ENCODE measurements at places on chromosomes 2 and 18.

DNA sequence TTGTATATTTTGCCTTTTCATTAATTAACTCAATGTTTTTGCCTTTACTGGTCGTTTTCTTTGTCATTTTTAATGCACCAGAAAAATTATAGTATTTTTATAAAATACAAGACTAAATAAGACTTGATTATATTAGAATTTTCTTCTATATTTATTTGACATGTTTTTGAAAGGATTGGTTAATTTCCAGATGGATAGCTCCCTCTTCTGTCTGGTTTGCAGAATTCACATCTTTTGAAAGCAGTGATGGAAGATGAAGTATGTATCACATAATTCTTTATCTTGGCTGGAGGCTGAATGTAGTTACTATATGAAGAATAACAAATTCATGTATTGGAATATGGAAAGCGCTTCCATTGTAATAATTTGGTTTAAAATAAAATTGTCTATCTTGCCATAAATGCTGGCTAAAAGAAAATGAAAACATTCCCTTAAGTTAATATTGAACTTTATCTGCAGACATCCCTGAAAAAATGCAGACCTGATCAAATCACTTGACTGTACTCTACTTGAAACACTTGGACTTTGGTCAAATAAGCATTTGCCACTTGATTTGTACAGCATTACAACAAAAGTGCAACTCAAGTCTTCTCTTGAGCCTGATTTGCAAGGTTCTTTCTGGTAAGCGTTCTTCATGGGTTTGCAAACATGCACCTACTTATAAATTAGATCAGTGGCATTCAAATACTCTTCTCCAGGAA, 86.3 kb upstream of the EFEMP1 start:
- peak; percentile 81 for DNase-seq

- DNase-seq: no peak
Observed at GRCh38 chr2:200165687-200166086, 140.8 kb upstream of the SPATS2L start.

- DNase-seq: no peak
Observed at GRCh38 chr2:101881131-101881530, 110.6 kb upstream of the IL1R2 start.

- no peak for DNase-seq
Observed at GRCh38 chr2:68475110-68475509, 7.7 kb downstream of the APLF start.

DNA sequence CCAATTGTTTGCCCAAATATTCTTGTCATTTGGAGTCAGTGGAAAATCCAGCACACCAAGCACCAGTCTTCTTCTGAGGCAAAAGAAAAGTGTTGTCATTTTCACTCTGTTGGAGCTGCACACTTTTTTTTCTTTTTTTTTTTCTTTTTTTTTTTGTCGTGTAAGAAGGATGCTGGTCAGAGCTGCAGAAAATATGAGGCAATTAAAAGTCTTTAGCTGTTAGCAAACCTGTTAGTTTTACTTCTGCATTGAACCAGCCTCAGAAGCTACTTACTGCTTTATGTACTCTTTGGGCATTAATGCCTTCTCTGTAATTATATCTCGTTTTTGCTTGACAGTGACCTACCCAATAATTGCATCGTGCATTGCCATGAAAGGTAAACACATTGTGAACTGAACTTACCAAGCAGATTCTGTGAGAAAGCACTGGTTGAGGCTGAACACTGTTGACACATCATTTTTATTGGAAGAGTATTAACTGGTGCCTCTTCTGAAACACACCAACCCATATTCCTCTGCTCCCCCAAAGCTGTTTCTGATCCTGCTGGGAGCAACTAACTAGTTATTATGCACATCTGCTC, 165.4 kb downstream of the CAPN13 start:
- DNase-seq: no peak

DNA sequence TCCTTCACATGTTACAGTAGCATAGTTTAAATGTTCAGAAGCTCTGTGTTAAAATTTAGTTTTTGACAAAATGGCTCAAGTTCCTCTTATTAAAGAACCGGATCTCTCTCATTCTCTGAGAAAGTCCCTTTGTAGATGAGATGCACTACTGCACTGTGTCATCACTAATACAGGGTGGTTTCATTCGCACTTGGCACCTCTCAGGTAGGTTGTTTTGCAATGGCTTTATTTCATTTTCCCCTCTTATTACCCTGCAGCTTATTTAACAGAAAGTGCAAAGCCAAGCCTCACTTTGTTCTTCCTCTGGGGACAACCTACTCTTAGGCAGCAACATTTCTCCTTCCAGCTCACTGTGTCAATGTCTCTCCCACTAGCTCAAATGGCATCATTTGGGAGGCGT, 185.1 kb downstream of the DLGAP1 start:
- no peak for DNase-seq

GRCh38 chr2:38494394-38494793, 108.3 kb downstream of the HNRNPLL start:
- no peak for DNase-seq

DNA sequence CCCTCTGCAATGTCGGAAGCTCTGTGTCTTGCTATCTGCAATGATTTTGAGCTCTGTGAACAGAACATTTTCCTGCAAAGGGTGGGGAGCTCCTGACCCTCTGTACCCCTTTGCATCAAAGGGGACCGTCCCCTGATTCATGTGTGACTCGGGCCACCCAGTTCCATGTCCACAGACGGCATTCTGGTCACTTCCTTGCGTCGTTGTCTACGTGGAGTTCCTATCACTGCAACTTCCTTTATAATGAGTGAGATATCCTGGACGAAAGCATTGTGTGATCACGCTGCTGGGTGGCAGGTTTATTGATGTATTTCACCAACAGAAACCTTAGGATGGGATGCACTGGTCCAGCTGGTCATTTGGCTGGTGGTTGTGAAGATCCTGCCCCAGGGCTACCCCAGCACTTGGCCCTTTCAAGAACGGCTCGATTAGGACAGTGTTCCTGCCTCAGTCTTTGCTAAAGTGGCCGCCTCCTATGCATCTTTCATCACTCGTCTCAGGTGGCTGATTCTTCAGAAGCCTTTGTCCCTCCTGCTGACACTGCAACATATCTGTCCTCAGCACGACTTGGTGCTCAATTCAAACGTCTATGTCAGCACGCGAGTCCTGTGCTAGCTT, 202.7 kb downstream of the ACKR3 start:
- no peak for DNase-seq

- no peak for DNase-seq
Observed at GRCh38 chr2:222043897-222044296, 254.9 kb downstream of the PAX3 start.

- peak; percentile 18 for DNase-seq
Observed at GRCh38 chr18:22102953-22103646, 66.3 kb upstream of the GATA6 start.
